ENCODE measurements at places on chromosomes 3 and 15.

- no peak for DNase-seq
These were observed 503.5 kb downstream of the EDEM1 start for GRCh38 chr3:5690904-5691532.

DNA sequence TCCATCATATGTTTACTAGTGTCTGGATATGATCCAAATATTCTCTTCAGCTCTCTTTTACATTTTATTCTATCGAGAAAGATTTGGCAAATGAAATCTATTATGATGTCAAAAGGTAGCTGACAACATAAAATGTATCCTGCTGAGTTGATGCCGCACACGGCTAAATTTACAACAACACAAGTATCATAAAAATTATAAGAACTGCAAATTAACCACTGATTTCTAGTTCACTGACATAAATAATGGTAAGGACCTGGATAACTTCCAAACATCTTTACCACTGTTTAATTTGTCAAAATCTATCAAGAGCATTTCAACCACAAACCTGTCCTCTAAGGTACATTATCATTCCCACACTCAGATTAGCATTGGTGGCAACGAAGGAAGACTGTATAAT, 244.5 kb downstream of the FOXP1 start:
- no peak for DNase-seq

GRCh38 chr3:194005930-194006501, 129.9 kb upstream of the HES1 start:
- DNase-seq: no peak

DNA sequence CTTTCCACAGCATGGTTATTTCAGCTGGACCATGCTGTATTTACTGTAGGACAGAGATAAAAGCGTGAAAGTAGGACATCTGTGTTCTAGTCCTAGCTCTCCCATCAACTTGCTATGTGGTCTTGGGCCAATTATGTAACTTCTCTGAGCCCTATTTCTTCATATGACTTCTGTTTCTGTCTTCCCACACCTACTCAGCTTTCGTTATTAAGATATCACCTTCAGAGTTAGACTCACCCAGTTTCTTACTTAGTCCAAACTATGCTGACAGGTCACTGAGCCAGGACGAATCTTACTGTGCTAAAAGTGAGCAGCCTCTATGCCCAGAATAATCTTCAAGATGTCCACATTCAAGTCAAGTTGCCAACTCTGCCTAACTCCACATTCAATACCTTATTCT, 283.7 kb downstream of the IL5RA start:
- no peak for DNase-seq

GRCh38 chr15:64046421-64047153, at the start of gene DAPK2:
TSS of gene DAPK2 (minus strand) at chr15:64046485. CDS start at chr15:64040261, 6,224 bp downstream.
- DNase-seq: peak; percentile 97

DNA sequence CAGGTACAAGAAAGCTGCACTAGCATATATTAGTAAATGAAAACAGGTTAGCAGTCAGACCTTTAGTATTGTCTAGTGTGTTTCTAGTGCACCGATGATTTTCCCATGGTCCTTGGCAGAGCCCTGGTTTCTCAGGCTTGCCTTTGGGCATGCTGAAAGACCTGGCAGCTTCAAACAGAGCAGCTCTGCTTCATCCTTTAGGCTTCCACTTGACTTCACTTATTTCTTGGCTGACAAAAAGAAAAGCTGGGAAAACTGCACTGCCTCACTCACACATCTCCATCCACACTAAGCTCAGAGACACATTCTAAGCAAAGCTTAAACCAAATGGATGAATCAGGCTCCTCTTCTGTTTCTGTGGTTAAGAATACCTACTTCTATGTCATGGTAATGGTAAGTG, 374.8 kb upstream of the PDZRN3 start:
- no peak for DNase-seq

DNA sequence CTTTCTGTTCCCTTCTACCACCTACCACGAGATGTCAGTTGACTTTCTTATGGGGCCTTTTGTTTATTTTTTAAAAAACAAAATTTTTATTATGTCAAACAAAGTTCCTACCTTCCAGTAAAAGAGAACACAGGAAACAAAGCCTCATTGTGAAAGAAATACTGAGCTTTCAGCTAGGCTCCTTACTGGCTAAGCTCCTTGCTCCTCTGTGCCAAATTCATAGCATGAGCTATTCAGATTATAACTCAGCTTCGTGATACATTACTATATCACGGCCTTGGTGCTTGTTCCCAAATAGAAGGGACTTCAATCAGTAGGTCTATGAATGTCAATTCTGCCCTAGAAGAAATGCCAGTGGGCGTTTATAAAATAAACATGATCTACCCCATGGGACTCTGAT, 145.8 kb upstream of the CHRM5 start:
- no peak for DNase-seq

GRCh38 chr3:127734754-127735473, 62.2 kb downstream of the ABTB1 start:
- DNase-seq: no peak
